T-cell (primary cell): ENCODE measurements at places on chromosomes 4 and X.
A peak's percentile ranks its signal among the peaks of the same experiment; 100 is the strongest.

DNA sequence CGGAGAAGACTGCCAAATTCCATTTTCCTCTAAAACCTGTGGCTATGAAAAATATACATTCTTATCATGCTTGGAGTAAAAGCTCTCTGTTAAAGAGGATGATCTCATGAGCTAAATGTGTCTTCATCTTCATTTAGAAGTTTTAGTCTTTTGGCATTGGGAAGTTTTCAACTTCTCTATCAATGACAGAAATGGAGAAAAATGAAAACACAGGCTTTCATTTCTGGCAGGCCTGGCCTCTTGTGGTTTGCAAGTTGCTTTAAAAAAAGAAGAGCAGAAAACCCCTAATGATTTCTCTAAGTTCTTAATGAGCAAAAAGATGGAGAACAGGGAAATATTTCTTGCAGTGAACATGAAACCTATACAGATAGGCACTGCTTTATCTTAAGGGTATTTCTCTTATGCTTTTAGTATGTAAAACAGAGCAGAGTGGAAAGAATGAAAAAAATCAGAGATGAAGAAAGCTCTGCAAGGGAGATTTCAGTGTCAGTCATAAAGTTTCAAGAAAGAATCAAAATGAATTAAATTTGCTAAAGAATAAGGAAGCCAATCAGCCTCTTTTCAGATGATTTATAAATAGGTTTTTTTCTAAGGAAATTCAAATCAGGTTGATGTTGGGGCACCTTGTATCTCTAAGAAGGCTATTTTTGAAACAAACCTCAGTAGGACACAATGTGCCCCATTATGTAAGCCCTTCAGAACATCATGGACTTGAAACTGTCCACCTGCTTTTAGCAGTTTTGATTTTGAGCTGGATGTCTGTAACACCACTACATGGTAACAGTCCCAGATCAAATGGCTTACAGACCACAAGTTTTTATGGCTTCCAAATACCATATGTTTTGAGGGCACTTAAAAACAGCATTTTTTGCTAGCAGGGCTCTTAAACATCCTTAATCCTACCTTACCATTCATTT is 225.0 kb downstream of the GRIA3 start:
- no peak overlapping the region for H3K4me3 ChIP-seq
- H3K27me3 ChIP-seq: no peaks in the 10 kb centered on the region
- no peak overlapping the region for H3K27ac ChIP-seq
- H3K4me1 ChIP-seq: no peaks in the 10 kb centered on the region
- DNase-seq: no peak

DNA sequence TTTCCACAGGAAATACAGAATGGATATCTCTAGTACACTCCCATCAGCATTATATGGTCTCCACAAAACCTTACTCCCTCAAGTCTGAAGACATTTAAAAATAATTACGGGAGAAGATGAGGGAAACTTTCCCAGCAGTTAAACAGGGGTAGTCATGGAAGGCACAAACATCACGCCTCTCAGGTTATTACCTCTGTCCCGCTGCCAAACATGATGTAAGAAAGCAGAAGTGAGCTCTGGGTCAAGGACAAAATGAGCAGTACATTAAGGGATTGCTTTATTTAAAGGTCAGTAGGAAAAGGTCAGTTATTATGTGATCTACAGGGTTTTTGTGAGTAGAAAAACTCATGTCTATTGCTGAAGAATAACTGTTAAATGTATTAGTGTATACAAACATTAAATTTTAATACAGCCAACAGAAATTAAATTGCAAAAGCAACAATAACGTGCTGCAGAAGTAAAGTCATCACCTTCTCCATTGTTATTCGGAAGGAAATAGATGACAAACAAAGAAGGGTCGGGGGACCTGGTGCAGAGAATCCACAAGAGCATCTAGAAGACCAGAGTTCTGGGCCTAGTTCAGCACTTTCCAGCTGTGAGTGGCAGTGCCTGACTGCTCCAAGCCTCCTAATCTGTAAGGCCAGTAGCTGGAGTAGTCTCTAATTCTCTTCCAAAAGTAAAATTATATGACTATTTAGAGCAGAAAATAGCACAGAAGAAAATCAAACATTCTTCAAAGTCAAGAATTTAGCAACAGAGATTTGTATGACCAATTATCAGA is 171.2 kb downstream of the PPP3CA start:
- DNase-seq: no peak
- H3K4me3 ChIP-seq: no peak overlapping the region
- no peaks in the 10 kb centered on the region for H3K36me3 ChIP-seq

- no peaks in the 10 kb centered on the region for H3K4me1 ChIP-seq
- no peak overlapping the region for H3K4me3 ChIP-seq
- no peak for DNase-seq
Measured at GRCh38 chrX:50971395-50971794, 60.9 kb downstream of the BMP15 start.

- H3K36me3 ChIP-seq: no peaks in the 10 kb centered on the region
- no peak for DNase-seq
- H3K27ac ChIP-seq: peak overlapping the region; percentile 90
Measured at GRCh38 chrX:49155243-49155899, 7.2 kb upstream of the MAGIX start.

DNA sequence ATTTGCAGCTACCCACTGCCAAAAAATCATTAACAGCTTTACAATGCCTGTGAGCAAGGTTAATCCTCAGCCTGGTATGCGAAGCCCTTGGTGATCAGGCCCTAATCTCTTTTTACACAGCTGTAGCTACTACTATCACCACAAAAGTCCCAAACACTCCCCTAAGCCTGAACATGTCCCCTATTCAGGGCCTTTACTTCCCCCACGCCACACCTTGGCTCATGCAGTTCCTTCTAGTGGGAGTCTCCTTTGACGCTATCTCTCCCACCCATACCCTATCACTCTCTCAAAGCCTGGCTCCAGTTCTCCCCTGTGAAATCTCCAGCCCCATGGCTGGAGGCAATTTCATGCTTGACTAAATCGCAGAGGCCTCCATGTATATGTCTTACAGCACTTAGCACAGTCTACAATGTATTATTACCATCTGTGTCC is 90.6 kb upstream of the CBR4 start:
- H3K27ac ChIP-seq: no peak overlapping the region
- no peaks in the 10 kb centered on the region for H3K36me3 ChIP-seq
- no peak for DNase-seq
- no peaks in the 10 kb centered on the region for H3K4me1 ChIP-seq
- H3K27me3 ChIP-seq: peaks cover 4% of the 10 kb centered on the region

- no peaks in the 10 kb centered on the region for H3K27me3 ChIP-seq
- H3K27ac ChIP-seq: no peak overlapping the region
- no peaks in the 10 kb centered on the region for H3K4me1 ChIP-seq
- no peaks in the 10 kb centered on the region for H3K36me3 ChIP-seq
- no peak overlapping the region for H3K4me3 ChIP-seq
- DNase-seq: no peak
Measured at GRCh38 chrX:18792828-18793227, 85.4 kb downstream of the PPEF1 start.

GRCh38 chr4:113635739-113636437 is 125.7 kb downstream of the CAMK2D start:
- H3K4me3 ChIP-seq: no peak overlapping the region
- H3K27me3 ChIP-seq: no peaks in the 10 kb centered on the region
- no peak for DNase-seq
- no peaks in the 10 kb centered on the region for H3K36me3 ChIP-seq

DNA sequence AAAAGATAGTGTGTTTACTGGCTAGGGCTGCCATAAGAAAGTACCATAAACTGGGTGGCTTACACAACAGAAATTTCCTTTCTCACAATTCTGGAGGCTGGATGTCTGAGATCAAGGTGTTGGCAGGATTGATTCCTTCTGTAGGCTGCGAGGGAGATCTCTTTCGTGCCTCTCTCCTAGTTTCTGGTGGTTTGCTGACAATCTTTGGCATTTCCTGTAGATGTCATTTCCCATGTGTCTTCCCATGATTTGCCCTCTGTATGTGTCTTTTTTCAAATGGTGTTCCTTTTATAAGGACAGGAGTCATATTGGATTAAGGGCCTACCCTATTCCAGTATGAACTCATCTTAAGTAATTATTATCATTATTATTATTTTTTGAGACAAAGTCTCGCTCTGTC is 27.9 kb upstream of the LCORL start:
- no peaks in the 10 kb centered on the region for H3K36me3 ChIP-seq
- peaks cover 4% of the 10 kb centered on the region for H3K27me3 ChIP-seq
- no peaks in the 10 kb centered on the region for H3K4me1 ChIP-seq
- DNase-seq: no peak
- no peak overlapping the region for H3K27ac ChIP-seq

GRCh38 chr4:128346054-128346716 is 58.6 kb upstream of the PGRMC2 start:
- H3K4me3 ChIP-seq: no peak overlapping the region
- H3K4me1 ChIP-seq: no peaks in the 10 kb centered on the region
- no peak for DNase-seq
- H3K36me3 ChIP-seq: no peaks in the 10 kb centered on the region
- no peaks in the 10 kb centered on the region for H3K27me3 ChIP-seq
- H3K27ac ChIP-seq: no peak overlapping the region

- H3K27me3 ChIP-seq: no peaks in the 10 kb centered on the region
- H3K4me3 ChIP-seq: no peak overlapping the region
- no peak for DNase-seq
- no peak overlapping the region for H3K27ac ChIP-seq
- H3K4me1 ChIP-seq: no peaks in the 10 kb centered on the region
- no peaks in the 10 kb centered on the region for H3K36me3 ChIP-seq
Measured at GRCh38 chrX:149145845-149146285, 359.2 kb downstream of the IDS start.

- H3K4me1 ChIP-seq: peaks cover 9% of the 10 kb centered on the region
- peak overlapping the region; percentile 76 for H3K4me3 ChIP-seq
- H3K27me3 ChIP-seq: peaks cover 32% of the 10 kb centered on the region
- H3K36me3 ChIP-seq: no peaks in the 10 kb centered on the region
- no peak for DNase-seq
- no peak overlapping the region for H3K27ac ChIP-seq
Measured at GRCh38 chrX:67546496-67547423, 2.9 kb downstream of the AR start.

DNA sequence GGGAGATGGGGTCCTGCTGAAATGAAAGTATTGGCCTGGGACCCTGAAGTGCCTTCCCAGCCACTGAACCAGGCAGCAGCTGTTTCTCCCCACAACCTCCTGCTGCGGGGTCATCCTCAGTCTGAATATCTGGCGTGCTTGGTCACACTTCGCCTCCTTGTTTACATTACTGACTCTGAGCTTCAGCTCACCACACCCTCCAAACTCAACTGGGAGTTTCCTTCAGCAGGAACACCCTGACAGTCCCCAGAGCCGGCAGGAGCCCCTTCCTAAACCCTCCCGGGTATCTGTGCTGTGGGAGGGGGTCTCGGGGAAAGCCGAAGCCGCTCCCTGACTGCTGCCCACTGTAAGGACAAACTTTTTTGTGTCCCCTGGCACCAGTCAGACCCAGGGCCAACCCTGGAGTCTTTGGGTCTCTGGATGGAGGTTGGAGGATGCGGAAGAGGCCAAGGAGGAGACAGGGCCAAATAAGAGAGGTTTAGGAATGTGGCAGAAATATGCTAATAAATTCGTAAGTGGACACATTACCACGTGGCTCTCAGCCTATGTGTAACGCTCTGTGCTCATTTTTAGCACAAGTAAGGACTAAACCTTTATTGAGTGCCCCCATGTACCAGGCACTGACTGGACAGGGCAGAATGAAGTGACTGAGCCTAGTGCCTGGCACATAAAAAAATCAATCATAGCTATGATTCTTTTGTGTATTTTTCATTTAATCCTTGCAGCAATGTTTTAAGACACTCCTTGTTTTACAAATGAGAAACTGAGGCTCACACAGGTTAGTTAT is 20.7 kb downstream of the FHDC1 start:
- DNase-seq: no peak
- no peak overlapping the region for H3K4me3 ChIP-seq
- H3K27ac ChIP-seq: no peak overlapping the region
- no peaks in the 10 kb centered on the region for H3K36me3 ChIP-seq
- peaks cover 9% of the 10 kb centered on the region for H3K27me3 ChIP-seq
- H3K4me1 ChIP-seq: no peaks in the 10 kb centered on the region

GRCh38 chrX:11143931-11144678 is 33.0 kb downstream of the HCCS start:
- peaks cover 5% of the 10 kb centered on the region for H3K27me3 ChIP-seq
- no peak overlapping the region for H3K27ac ChIP-seq
- no peak overlapping the region for H3K4me3 ChIP-seq
- H3K36me3 ChIP-seq: no peaks in the 10 kb centered on the region
- peaks cover 4% of the 10 kb centered on the region for H3K4me1 ChIP-seq
- DNase-seq: no peak

- peaks cover 24% of the 10 kb centered on the region for H3K4me1 ChIP-seq
- peaks cover 14% of the 10 kb centered on the region for H3K36me3 ChIP-seq
- H3K27me3 ChIP-seq: no peaks in the 10 kb centered on the region
- H3K4me3 ChIP-seq: no peak overlapping the region
Measured at GRCh38 chrX:48933757-48934156, 14.9 kb upstream of the PIM2 start.

GRCh38 chr4:184826691-184827270 is 1.0 kb upstream of the ACSL1 start:
- no peaks in the 10 kb centered on the region for H3K36me3 ChIP-seq
- H3K4me1 ChIP-seq: peaks cover 18% of the 10 kb centered on the region
- DNase-seq: no peak
- no peak overlapping the region for H3K27ac ChIP-seq
- no peaks in the 10 kb centered on the region for H3K27me3 ChIP-seq

GRCh38 chr4:177770776-177771175 is 328.5 kb upstream of the AGA start:
- no peak for DNase-seq
- no peaks in the 10 kb centered on the region for H3K4me1 ChIP-seq
- no peaks in the 10 kb centered on the region for H3K27me3 ChIP-seq
- no peak overlapping the region for H3K27ac ChIP-seq
- no peak overlapping the region for H3K4me3 ChIP-seq

- H3K36me3 ChIP-seq: peaks cover 9% of the 10 kb centered on the region
- H3K27me3 ChIP-seq: no peaks in the 10 kb centered on the region
- no peak for DNase-seq
- no peaks in the 10 kb centered on the region for H3K4me1 ChIP-seq
- H3K4me3 ChIP-seq: no peak overlapping the region
- H3K27ac ChIP-seq: no peak overlapping the region
Measured at GRCh38 chr4:139511320-139511719, 44.7 kb downstream of the SETD7 start.

- H3K36me3 ChIP-seq: no peaks in the 10 kb centered on the region
- H3K4me1 ChIP-seq: no peaks in the 10 kb centered on the region
Measured at GRCh38 chrX:77949840-77950239, 19.6 kb downstream of the PGAM4 start.

DNA sequence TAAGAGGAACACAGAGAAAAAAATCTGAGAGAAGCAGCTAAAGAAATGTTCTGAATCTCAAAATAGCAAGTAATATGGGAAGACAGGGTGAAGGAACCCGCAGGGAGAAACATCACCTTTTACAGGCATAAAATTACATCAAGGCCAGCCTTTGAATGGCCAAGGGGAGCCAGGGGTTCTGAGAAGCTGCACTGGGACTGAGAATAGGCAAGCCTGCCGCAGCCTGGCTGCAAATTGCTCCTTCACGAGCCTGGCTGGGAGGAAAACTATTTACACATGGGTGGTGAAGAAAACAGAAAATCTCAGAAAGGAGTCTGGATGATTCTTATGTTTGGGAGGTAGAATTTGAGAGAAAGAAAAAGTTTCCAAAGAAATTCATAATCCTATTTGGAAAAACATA is 74.5 kb upstream of the QRFPR start:
- DNase-seq: no peak
- H3K27ac ChIP-seq: no peak overlapping the region
- H3K4me3 ChIP-seq: no peak overlapping the region
- H3K4me1 ChIP-seq: no peaks in the 10 kb centered on the region
- H3K27me3 ChIP-seq: no peaks in the 10 kb centered on the region
- H3K36me3 ChIP-seq: no peaks in the 10 kb centered on the region
